Activated CD4-positive, alpha-beta T cell treated with anti-CD3 and anti-CD28 coated beads for 4 hours (primary cell): ENCODE measurements at places on chromosomes 1 and 21.

DNA sequence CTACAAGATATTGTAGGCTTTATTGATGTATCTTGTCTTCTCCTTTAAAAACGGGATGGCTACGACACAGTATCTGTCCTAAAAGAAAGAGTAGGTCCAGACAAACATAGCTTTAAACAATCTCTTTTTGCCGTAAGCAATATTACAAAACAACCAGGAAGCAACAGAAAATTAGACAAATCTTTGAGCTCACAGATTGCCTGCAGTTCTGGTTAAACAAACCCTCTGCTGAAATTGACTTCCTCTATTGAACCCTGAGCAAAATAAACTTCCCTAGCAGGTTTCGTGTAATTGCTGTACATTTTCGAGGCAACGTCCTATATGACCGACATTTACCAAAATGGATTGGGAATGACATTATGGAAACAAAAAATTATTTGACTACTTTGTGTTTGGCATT, 50.6 kb downstream of the CHML start:
- no peak for DNase-seq

GRCh38 chr21:14545906-14546480, at the start of gene SAMSN1:
SAMSN1 (minus strand) TSS chr21:14546315; CDS start chr21:14546261, 54 bp downstream.
- peak; percentile 71 for DNase-seq

DNA sequence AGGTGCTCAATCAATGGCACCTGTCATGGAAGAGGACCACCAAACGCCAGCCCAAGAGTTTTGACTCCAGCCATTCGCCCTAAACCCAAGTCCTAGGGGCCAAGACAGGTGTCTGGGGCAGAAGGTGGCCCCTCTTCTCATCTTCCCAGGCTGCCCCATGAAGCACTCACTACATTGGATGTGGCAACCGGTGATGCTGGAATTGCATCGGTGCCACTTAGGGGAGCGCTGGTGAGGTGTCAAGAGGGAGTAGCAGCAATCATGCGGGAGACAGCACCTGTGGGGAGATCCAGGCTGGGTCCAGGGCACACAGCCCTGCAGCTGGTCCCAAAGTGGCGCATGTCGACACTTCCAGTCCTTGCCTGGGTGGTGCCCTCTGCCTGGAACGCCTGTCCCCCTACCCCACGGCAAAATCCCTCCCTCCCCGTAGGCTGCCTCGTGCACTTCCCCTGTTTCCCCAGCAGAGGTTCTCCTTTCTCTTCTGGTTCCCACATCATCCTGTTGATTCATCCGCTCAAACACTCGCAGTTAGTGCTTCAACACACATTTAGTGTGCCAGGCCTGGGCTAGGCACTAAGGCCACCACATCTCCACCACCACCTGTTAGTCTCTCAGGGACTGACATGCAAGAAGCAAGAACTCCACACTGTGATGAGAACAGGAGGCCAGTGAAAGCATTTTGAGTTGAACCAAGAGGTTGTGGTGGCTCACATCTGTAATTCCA, 18.5 kb downstream of the PLA2G2D start:
- no peak for DNase-seq

- no peak for DNase-seq
Measured at GRCh38 chr1:241531195-241532161, 700 bp upstream of the KMO start.

DNA sequence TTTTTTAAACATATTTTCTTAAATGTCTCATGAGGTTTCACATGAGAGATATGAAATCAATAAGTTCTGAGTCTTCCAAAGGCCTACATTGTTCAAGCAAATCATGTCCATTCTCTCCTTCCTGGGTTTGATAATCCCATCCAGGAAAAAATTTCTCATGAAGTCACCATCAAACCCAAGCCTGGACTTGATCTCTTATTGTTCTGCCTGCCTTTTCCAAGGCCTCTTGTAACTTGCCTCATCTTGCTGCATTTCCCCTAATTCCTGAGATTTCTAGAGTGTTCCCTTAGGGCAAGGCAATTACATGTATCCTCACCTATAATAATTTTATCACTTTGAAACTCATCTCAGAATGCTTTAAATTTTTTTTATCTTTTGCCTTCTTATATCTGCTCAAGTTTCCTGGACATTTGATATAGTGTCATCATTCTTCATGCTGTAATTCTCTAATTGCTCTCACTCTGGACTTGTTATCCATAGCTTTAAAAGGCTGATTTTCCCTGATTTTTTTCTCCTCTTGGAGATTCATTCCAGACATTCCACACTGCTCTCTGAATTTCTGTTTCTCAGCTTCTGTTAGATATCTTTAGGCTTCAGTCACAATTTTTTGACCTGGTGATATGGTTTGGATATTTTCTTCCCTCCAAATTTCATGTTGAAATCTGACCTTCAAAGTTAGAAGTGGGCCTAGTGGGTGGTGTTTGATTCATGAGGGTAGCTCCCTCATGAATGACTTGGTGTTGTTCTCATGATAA, 126.4 kb downstream of the LRRC7 start:
- DNase-seq: no peak

- no peak for DNase-seq
Measured at GRCh38 chr1:98077691-98078090, 156.9 kb upstream of the DPYD start.

DNA sequence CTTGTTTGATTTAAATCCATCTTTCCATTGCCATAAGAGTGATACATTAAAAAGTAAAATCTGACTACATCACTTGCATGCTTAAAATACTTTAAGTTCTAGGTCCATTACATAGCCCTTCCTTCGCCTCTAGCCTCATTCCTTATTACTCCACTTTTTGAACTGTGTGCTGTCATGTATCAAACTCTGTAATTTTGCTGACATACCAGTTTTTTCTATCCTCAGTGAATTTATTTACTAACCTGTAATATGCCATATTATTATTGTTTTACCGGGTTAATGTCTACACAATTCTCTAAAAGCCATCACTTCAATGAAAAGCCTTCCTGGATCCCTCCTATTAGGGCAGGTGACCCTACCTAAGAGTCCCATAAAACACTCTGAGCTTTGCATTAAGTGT, 4.9 kb upstream of the SPRR2G start:
- no peak for DNase-seq

DNA sequence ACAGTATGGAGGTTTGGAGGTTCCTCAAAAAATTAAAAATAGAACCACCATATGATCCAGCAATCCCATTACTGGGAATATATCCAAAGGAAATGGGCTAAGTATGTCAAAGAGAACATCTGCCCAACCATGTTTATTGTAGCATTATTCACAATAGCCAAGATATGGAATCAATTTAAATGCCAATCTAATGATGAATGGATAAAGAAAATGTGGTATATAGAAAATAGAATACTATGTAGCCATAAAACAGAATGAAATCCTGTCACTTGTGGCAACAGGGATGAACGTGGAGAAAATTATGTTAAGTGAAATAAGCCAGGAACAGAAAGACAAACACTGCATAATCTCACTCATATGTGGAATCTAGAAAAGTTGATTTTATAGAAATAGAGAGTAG, 201.7 kb upstream of the AJAP1 start:
- DNase-seq: no peak

DNA sequence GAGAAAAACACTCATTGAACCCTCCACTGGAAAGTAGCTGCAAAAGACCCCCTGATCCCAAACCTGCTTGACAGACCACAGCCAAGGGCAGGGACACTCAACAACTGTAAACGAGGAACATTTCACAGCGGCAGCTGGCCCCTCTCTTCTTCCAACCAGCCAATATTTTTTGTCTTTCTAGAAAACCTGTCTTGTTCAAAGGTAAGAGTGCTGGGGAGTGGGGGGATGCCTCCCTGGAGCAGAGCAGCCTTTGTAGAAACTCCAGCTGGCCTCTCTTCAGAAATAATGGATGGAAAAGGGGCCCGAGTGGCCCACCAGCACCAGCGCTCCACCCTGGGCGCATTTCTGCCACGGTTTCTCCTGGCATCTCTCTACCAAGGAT, 384.0 kb downstream of the RRAGC start:
- no peak for DNase-seq

DNA sequence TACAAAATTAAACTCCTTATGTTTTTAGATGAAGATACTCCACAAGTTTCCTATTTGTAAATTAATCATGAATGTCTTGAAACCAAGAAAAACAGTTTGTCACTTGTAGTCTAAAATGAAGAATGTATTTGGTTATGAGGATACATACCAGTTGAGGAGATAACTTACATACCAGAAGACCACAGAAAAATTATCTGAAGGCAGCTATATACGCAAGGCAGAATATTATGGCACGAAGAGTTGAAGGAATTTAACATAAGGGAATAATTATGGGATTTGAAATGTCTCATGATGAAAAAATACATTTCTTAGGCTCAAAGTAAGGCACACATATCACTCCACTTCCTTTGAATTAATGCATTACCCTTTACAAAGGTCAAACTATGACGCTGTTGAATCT, 73.3 kb downstream of the IFI44 start:
- no peak for DNase-seq

DNA sequence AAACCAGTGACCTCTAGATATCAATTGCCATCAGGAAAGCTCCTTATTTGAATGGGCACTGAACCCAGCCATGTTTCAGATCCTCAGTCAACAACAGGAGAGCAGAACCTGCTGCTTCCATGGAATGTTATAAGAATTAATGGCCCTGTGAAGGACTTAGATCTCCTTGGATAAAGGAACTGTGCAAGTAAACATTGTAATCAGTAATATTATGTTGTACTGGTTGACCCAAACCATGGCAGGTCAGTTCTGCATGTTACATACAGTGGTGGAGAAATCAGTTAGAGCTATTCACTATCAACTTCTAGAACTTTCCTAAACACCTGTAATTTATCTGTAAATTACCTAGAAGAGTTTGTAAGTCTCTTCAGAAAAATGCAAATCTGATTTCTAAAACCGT, 11.2 kb upstream of the CLDN8 start:
- no peak for DNase-seq
